Glomerular endothelial cell (primary cell): ENCODE measurements at places on chromosomes 11 and 22. TPM values are rescaled to one million over a fixed set of nuclear protein-coding genes. Genes with fewer than 3 reads are reported as not detected.
A peak's percentile ranks its signal among the peaks of the same experiment; 100 is the strongest.

The IL10RA gene
- total RNA-seq: 0.12 and 0.78 TPM in 2 replicates

GRCh38 chr22:50046019-50046415 lies 12.1 kb downstream of the TTLL8 start:
- DNase-seq: no peak

- no peak for DNase-seq
Measured at GRCh38 chr11:61106894-61107470, 4.7 kb downstream of the CD5 start.

The RCOR2 gene
- 0.29 and 1.1 TPM in 2 replicates for total RNA-seq

- DNase-seq: no peak
Measured at GRCh38 chr11:1820463-1821325, 14.1 kb upstream of the SYT8 start.

DNA sequence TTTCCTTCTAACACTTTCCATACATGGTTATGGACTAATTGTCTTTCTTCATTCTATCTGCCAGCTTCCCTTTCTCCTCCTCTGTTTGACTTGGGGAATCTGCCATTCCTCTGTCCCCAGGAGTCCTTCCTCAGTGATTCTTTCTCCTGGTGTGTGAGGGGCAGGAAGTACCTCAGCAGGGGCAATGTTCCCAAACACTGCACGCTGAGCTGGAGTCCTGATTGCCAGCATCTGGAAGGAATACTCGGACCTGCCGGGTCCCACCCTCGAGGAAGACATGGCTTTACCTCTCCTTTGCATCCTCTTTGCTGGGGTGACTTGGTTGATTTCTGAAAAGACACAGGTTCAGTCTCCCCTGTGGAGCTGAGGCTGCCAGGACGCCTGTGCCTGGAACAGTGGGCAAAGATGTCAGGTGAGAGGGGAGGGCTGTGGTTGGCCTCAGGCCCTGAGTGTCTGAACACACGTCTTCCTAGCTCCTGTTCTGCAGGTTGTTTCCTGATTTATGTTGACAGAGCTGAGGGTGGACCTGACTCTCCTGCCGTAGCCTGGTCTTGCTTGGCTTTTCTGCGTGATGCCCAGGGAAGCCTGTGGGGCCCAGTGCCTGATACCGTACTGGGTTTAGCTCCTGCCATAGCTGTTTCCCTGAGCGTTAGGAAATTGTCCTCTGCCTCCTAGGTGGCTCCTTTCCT lies 4.3 kb downstream of the COX8A start:
- DNase-seq: no peak

The TMPRSS5 gene
- total RNA-seq: 0.19 and 1.1 TPM in 2 replicates

The GVQW3 gene
- total RNA-seq: 0.53 and 1.3 TPM in 2 replicates

GRCh38 chr11:82995754-82996398 lies 75.8 kb downstream of the RAB30 start:
- no peak for DNase-seq

- DNase-seq: no peak
Measured at GRCh38 chr22:46542011-46542985, 4.9 kb upstream of the CELSR1 start.

DNA sequence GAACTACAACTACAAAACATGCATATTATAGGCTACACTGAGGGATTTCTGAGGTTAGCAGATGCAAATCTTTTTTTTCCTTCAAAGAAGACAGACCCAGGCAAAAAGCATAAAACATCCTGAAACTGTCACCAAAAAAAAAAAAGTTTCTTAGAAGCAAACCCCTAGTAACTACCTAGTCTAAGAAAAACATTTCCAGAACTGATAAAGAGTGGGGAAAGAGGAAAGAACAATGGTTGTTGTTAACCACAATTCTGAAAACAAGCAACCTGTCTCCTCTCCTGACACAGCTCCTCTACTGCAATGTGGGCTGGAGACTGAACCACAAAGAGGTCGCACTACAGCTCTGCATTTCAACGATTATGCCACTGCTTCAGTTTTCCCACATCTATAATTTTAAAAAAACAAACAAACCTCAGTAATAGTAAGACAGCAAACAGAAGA lies 15.0 kb downstream of the DENND5A start:
- no peak for DNase-seq

The CLMP gene
- total RNA-seq: 1.5 and 7.1 TPM in 2 replicates

The CARD18 gene
- not detected in 2 replicates for total RNA-seq

DNA sequence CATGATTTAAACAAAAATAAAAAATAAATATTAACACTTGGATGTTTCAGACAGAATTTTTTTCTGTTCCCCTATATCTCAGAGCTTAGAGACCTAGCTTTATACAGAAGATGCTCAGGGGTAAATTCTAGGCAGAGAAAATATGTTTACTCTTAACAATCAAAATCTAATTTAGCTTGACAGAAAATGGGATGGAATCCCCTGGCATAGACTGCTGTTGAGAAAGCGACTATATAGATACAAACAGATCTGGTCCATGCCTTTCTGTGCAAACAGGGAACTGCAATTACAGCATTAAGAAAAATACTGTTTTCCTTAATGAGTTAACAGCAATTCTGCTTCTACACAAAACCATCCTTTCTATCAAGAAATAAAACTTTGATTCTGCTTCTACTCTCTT lies 14.6 kb downstream of the SIAE start:
- DNase-seq: no peak

DNA sequence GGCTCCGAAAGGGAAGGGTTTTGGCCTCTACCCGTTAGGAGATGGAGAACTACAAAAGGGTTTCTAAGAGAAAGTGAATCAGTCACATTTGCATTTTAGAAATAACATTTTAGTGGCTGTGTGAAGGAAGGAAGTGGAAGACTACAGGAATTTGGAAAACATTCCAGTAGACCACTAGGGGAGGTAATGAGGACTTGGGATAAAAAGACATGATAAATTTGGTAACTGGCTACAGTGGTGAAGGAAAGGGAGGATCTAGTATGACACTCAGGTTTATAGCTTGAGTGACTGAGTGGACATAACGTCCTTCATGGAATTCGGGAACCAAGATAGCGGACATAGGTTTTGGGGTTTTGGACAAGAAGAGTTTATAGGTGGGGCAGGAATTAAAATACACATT lies 7.0 kb upstream of the RRM1 start:
- no peak for DNase-seq

The MGAT3 gene
- total RNA-seq: 0.05 and 0.12 TPM in 2 replicates

- DNase-seq: peak; percentile 29
Measured at GRCh38 chr11:36744375-36745168, 146.5 kb upstream of the RAG2 start.

The ENTHD1 gene
- not detected in 2 replicates for total RNA-seq

The ZNF280A gene
- 0.12 TPM in 1 of 2 replicates, not detected in the other for total RNA-seq

DNA sequence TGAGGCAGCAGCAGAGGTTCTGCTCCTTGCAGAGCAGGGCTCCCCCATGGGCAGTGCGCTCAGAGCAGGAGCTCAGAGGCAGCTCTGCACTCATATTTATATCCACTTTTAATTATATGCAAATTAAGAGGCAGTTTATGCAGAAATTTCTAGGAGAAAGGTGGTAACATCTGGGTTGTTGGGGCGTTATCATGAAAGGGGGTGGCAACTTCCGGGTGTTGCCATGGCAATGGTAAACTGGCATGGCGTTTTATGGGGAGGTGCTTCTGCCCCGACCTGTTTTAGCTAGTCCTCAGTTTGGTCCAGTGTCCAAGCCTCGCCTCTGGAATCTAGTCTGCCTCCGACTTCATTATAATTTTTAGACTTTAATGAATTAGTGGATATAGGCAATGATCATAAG lies 1191.7 kb downstream of the TBC1D22A start:
- no peak for DNase-seq

DNA sequence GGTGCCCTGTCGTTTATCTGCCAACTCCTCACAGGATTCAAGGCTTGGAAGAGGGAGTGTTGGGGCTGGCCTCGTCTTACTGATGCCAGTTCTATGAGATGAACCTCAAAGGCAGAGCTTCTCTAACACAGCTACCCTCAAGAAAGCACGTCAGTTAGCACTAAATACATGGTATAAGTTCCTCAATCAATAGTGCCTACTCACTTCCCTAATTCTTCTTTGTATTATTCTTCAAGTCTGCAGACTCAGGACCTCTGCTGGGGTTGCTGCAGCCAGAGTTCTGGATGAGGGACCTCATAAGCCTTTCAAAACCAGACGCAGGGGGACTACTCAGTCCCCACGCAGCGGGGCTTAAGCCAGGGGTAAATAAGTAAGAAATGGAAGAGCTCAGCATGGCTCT lies 118.3 kb downstream of the VPREB1 start:
- DNase-seq: no peak

- no peak for DNase-seq
Measured at GRCh38 chr11:41309111-41309522, 150.3 kb downstream of the LRRC4C start.

DNA sequence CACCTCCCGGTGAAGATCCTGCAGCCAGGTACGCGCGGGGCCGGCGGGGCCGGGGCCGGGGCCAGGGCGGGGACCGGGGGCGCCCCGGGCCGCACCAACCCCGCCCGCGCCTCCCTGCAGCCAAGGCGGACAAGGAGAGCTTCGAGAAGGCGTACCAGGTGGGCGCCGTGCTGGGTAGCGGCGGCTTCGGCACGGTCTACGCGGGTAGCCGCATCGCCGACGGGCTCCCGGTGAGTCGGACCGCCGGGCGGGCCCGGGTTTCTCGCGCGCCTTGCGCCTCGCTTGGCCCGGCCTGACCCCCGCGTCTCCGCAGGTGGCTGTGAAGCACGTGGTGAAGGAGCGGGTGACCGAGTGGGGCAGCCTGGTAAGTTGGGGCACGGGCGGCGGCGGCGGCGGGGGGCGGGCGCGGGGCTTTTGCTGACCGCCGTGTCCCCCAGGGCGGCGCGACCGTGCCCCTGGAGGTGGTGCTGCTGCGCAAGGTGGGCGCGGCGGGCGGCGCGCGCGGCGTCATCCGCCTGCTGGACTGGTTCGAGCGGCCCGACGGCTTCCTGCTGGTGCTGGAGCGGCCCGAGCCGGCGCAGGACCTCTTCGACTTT lies 531 bp downstream of the PIM3 start:
- no peak for DNase-seq

The NRIP3 gene
- 8.4 and 18.3 TPM in 2 replicates for total RNA-seq

The NCF4 gene
- 0.41 TPM in 1 of 2 replicates, not detected in the other for total RNA-seq
